Sciatic nerve (tissue), 2 donors: ENCODE measurements at places on chromosomes 6 and 20.

DNA sequence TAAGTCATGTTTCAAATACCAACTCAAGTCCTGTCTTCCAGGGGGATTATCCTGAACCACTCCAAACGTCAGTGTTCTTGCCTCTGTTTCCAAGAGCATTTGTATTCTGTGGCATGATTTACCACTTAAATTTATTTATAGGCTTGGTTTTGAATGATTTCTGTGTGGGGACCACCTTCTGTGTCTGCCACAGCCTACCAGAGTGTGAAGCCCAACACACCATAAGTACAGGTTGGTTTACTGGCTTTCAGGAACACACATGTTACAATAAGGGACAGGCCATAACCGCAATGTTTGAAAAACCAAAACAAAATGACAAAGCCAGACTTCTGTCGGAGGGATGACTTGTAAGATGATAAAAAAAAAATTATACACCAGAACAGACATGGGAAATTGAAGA is 56.5 kb upstream of the MAP3K7 start:
- no peak for DNase-seq

- no peak for DNase-seq
Measured at GRCh38 chr6:24927985-24928745, 7.6 kb downstream of the RIPOR2 start.

GRCh38 chr6:39313526-39314272 is 520 bp downstream of the KCNK17 start:
- no peak for DNase-seq

DNA sequence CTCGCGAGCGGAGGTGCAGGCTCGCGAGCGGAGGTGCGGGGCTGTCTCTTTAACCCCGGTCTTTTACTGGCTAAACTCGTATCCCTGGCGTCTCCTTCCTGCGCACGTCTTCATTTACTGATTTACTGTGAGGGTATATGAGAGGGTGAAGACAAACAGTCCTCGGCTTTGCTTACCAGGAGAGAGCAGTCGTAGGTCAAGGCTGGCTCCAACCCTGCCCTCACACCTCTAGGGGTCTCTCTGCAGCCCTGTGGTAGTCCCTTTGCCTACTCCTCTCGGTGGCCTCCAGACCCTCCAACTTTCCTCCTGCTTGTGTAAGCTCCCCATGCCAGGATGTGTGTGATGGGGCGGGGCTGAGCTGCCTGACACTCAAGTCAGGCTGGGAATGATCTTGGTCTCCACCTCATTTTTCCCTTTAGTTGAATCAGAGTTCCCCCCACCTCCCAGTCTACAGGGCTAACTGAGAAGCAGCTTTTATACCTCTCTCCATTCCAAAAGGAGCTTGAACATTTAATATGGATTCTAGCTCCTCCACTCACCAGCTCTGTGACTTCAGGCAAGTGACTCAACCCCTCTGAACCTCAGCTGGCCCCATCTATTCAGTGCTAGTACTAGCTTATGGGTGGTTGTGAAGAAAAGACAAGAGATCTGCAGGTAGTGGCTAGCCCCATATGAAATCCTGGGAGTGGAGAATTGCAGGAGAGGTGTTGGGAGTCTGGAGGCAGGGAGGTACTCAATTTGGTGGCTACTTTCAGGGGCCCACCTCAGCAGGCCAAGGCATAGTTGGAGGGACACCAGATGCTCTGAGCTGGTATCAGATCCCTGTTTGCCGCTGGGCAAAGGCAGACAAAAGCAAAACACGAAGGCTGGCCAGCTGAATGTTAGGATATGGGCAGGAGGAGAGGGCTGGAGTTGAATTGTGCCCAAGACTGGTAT is 902 bp downstream of the SLC29A1 start:
- DNase-seq, result no peak

DNA sequence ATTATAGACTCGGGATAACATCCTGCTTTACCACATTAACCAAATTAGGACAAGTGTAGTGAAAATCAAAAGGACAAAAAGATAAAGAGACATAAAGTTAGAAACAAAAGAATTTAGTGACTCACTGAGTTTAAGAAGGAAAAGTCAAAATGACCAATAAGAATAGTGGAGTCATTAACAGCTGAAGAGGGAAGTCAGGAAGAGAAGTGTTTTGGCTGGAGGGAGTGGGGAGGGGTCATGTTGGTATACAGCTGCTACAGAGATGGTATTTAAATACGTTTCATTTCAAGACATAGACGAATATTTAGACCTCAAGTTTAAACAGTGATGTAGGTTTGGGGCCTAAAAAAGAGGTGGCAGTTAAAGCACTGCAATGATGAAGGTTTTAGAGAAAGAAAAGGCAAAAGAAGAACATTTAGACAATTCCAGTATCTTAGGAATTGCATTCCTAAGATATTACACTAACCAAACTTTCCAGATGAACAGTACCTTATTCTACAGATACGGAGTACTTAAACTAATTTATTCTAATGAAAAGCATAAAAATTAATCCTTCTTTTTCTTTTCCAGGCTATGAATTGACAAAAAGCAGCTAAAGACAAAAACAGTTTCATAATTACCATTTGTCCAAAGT is 10.6 kb downstream of the FKBP5 start:
- no peak for DNase-seq

DNA sequence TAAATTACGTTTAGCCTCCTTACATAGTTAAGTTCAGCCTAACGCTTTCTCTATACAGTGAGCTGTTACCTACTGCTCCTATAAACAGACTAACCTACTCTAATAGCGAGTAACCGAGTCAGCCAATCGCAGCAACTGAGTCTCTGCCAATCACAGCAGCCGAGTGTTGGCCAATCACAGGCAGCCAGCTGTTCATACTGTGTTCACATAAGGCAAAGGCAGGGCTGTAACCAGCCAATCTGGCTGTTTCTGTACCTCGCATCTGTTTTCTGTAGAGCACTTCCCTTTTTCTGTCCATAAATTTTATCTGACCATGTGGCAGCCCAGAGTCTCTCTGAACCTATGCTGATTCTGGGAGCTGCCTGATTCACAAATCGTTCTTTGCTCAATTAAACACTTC is 263.9 kb upstream of the JARID2 start:
- DNase-seq, result no peak

DNA sequence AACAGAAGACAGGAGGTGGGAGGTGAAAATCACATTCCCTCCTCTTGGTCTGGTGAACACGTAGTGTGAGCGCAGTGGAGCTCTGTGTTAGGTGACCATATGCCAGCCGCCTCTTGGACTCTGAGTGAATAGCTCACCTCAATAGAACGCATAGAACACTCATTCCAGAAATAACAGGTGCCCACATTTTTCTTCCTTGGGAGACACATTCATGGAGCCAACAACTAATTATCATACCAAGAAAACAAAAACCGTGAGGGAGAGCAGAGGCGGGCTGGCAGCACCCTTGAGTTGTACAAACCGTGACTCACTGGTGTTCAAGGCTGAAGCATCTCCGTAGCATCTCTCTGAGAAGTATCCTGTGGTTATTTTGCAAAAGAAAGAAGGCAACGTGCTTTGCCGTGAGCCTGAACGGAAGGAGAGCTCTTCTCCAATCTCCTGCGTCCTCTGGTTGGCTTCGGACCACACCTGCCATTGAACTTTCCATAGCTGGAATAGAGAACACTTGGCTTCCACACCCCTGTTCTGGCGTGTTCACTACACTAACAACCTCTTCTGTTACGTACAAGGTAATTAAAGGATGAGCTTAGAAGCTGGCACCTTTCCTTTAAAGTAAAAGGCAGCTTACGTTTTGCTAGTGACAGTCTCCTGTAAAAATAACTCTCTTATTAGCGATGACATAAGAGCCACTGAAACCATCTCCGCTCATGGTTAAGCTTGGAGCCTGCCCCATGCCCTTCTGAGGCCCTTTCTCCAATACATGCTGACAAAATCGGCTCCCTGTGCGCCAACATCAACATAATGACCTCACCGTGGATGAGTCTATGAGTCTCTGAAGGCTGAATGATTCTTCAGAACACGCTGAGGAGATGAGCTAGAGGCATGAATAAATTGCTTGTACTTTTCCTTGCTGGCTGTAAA is 30.2 kb upstream of the SGK1 start:
- peak; percentile 86 for DNase-seq

GRCh38 chr6:20542927-20543602 is 8.8 kb downstream of the CDKAL1 start:
- DNase-seq, result no peak

DNA sequence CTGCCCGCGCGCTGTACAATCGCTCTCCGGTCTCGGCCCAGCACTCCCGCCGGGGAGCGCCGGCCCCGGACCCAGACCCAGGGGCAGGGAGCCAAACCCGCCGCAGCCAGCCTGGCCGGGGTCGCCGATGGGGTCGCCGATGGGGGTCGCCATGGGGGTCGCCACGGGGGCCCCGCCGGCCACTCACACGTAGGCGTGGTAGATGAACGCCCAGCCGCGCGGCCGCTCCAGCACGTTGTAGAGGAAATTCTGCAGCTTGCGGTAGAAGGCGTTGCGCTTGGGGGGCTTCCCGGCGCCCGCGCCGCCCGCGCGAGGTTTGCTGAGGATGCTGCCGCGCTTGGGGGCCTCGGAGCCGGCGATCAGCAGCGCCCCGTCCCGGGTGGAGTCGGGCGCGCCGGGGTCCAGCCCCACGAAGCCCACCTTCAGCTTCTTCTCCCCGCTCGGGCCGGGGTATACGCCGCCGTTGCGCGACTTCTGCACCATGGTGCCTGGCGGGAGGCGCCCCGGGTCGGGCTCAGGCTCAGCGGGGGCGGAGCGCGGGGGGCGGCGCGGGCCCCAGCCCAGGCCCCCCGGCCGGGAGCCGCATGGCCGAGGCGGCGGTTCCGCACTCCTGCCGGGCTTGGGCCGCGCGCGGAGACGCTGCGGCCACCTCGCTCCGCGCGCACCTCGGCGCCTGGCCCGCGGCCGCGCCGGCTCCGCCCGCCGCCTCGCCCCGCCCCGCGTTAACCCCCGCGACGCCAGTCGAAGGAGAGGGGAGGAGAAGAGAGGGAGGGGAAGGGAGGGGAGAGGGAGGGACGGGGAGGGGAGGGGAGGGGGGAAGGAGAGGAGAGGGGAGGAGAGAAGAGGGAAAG is at the start of gene KCNQ2:
Gene KCNQ2 (minus strand): TSS at position 675 of the 851 bp plus-strand sequence. CDS start 192 bp downstream, at position 483.
- no peak for DNase-seq

DNA sequence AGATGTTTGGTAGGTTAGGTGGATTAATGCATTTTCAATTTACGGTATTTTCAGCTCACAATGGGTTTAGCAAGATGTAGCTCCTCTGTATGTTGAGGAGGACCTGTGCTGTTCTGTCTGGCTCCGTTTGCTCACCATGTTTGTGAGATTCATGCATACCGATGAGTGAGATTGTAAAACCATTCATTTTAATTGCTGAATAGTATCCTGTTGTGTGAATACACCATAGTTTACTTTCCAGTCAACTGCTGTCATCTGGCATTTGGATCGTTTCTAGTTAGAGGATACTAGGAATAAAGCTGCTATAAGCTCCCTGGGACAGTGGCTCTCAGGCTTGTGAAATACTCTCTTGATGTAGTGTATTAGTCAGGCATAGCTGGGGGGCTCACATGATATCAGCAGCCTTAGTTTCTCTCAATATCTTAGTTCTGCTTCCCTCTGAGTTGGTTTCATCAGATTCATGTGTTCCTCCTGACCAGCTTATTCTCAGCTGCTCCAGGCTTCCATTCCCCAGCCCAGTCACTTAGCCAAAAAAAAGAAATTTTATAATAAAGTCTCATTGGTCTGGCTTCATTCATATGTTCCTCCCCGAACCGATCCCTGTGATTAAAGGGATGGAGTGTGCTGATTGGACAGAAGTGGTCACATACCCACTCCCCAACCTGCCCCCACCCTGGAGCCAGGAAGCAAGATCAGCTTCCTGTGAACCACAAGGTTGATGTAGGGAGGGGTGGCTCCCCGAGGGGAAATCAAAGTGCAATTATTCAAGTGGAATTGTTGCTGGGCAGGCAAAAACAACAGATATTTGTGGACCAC is 10.9 kb upstream of the B4GALT5 start:
- peak; percentile 81 for DNase-seq

GRCh38 chr6:154705471-154706113 is 27.6 kb upstream of the SCAF8 start:
- no peak for DNase-seq

DNA sequence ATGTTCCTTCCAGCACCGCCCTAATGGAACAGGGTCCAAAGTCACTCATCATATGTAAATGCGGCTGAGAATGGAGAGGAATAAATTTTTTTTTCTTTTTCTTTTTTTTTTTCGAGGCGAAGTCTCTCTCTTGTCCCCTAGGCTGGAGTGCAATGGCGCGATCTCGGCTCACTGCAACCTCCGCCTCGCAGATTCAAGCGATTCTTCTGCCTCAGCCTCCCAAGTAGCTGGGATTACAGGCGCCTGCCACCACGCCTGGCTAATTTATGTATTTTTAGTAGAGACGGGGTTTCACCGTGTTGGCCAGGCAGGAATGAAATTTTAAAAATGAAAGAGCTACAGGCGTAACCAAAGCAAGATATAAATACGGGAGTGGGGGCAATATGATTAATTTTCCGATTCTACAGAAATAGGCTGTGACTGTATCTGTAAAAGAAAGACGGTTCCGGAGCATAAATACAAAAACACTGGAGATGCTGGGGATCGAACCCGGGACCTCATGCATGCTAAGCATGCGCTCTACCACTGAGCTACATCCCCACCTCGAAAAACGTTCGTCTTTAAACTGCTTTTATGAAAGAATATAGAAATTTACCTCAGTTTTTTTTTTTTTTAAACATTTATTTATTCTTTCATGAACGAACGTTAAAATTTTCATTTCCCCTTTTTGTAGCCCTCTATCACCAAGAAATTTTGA is 132.2 kb downstream of the GPX5 start:
- peak; percentile 75 for DNase-seq

DNA sequence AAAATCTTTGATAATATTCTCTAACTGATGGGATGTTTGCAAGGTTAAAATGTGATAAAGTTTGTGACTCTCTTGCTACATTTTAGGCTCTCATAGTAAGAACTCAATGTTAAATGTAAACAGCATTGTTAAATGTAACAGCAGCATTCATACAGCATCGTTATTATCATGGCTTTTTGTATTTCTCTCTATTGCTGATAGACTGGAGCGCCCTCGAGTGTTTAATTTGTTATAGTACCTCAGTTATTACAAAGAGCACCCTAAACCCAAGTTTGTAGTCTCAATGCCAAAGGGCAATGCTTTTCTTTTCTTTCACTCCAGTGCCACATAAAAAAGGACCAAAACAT is 14.9 kb upstream of the TTPAL start:
- no peak for DNase-seq

- no peak for DNase-seq
Measured at GRCh38 chr6:17454316-17455005, 61.1 kb downstream of the CAP2 start.

DNA sequence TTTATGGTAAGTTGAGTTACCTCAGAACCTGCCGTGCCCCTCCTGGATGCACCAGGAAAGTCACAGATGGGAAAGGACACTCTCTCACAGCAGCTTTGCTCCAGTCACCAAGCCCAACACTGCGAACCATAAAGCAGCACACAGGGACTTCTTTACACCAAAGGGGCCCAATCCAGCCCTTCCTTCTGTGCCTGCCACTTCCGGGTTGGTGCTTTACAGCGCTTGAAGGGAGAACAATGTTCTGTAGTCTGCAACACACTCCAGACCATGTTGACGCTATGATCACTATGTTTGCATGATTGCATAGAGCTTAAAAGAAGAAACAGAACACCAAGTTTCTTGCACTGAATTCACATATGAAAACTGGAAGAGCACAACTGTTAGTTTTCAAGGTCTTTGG is 57.1 kb downstream of the SERAC1 start:
- no peak for DNase-seq

- DNase-seq, result peak; percentile 68
Measured at GRCh38 chr20:31707994-31708735, 14.5 kb downstream of the BCL2L1 start.

GRCh38 chr6:15282334-15282733 is 36.5 kb downstream of the JARID2 start:
- DNase-seq, result no peak
